ENCODE measurements at places on chromosomes 2 and 18. TPM values are rescaled to one million over a fixed set of nuclear protein-coding genes. Genes with fewer than 3 reads are reported as not detected.

- DNase-seq: no peak
Observed at GRCh38 chr2:16629044-16629443, 36.6 kb downstream of the CYRIA start.

DNA sequence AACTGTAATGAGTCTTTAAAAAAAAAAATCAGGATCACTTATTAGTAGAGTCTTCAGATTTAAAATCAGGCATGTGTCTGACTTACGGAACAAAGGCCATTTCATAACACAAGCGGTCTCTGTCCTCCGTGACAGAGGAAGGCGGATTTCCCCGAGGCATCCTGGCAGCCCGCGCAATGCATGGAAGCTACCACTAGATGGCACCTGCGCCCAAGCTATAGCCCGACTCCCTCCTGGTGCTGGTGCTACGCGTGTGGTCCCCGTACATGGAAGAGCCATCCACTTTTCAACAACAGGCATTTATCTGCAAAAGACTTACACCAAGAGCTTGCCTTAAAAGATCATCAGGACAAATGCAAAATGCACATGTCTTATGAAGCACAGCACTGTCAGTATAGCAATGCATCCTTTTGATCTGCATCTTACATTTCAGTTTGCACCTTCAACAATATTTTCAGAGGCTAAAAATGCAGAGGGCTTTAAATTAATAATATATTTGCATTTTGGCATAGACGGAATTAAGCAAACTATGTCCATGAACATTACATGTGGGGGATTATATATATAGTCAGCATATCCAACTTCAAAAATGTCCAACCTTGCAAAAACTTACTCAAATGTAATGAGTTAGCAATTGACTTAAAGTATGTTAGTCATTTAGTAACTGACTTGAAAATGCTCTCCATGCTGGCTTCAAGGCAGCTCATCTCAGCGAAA is 96.0 kb downstream of the ZNF516 start:
- peak; percentile 63 for DNase-seq

DNA sequence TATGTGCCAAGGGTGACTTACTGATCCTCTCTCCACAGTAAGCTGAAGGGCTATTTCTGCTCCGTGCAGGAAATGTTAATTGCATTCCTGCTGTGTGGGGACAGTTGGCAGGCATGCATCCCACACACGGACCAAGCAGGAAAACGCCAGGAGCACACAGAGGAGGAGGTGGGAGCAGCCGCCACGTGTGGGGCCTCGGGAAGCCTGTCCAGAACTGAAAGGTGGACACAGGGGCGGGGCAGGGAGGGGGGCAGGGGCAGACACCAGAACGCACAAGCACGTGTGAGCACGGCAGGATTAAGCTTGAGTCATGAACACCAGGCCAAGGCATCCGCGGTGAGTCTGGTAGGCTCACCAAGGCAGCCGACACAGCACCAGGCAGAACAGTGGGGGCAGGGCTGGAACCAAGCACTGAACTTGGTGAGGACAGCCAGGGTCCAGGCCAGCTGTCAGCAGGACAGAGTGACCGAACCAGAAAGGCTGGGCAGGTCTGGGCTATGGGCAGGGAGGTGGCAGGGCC is 177.1 kb downstream of the EIPR1 start:
- no peak for DNase-seq

Gene GALNT5
- total RNA-seq: 20.1 TPM

Gene TCF23
- total RNA-seq: not detected

GRCh38 chr18:9825571-9826073 is 60.2 kb upstream of the TXNDC2 start:
- DNase-seq: no peak
